ENCODE measurements at places on chromosomes 5 and 9.
A peak's percentile ranks its signal among the peaks of the same experiment; 100 is the strongest.

GRCh38 chr9:92564504-92564903, 28.7 kb upstream of the ECM2 start:
- no peak for DNase-seq

- no peak for DNase-seq
Observed at GRCh38 chr9:104675611-104676010, 18.7 kb upstream of the OR13D1 start.

DNA sequence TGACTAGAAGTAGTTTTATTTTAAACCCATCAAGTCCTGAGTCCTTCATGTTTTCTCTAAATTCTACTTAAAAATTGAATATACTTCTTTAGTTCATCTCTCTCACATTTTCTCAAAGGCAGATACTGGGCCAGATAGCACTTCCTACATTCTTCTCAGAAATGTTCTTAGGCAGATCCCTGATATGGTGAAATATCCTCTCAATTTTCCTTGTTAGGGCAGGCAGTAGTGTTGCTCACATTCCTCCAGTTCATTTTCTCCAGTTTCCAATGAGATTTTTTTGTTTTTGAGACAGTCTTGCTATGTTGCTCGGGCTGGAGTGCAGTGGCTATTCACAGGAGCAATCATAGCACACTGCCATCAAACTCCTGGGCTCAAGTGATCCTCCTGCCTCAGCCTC, 5.7 kb downstream of the GCNT1 start:
- DNase-seq, result no peak

- no peak for DNase-seq
Observed at GRCh38 chr9:104906441-104907277, 21.3 kb downstream of the ABCA1 start.

- DNase-seq, result no peak
Observed at GRCh38 chr9:128099231-128099931, 28.1 kb downstream of the PTGES2 start.

DNA sequence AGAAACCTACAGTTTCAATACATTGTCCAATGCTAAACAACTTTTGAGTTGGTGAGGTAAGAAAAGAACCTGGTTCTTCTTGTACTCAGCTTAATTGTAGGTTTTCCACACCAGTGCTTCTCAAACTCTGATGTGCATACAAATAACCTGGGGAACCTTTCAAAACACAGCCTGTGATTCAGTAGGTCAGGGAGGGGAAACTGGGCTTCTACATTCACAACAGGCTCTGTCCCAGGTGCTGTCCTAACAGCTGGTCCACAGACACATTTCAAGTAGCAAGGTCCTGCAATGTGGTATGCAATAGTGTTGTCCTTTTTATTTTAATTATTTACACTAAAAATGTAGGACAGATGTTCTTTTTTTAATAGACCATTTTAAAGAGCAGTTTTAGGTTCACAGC, 47.4 kb upstream of the SNCAIP start:
- no peak for DNase-seq

DNA sequence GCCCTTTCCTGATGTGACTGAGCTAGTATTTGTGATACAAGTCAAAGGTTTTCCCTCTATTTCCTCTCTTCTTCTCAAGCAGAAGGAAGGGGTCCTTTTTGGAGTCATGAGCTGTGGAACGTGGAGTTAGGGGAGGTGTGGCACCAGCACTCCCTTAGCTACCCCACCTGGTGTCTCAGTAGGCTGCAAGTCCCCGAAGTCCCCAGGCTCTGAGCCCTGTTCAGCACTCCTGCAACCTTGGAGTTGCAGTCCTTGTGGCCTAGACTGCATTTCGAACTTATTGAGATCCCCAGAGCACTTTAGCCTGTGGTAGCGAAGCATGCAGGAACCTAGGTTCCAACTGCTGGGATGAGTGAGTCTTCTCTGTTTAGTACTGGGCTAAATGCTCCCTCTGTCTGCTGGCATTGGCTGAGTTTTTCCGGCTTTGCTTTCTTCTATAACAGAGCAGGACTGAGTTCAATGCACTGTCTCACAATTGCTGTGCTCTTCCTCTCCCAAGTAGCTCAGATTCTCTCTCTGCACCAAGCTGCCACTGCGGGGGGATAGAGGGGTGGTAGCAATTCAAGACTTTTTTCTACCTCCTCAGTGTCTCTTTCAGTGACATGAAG, 600.7 kb upstream of the CDH9 start:
- DNase-seq, result no peak

GRCh38 chr5:59893429-59894227, at the start of gene PDE4D:
TSS of gene PDE4D (minus strand) at chr5:59893726.
- DNase-seq, result no peak

GRCh38 chr5:88824892-88825583, 57.9 kb downstream of the MEF2C start:
- no peak for DNase-seq

DNA sequence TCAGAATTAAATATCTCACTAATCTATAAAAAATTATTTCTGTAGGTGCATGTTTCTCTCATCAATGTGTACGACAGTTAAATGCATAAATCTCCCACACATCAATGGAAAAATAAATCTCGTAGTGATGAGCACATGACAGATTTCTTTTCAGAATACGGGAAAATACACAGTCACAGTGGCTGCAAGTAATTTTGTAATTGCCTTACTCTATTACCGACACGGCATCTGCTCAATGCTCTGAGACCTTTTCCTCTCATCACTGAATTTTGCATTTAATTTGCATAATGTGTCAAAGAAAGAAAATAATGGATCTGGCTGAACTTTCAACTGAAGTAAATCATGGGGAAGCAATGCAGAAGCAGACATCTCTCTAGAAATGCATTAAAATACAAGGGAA, 37.2 kb downstream of the PDE4D start:
- no peak for DNase-seq

- no peak for DNase-seq
Observed at GRCh38 chr5:21623831-21624230, 1229.3 kb downstream of the CDH12 start.

DNA sequence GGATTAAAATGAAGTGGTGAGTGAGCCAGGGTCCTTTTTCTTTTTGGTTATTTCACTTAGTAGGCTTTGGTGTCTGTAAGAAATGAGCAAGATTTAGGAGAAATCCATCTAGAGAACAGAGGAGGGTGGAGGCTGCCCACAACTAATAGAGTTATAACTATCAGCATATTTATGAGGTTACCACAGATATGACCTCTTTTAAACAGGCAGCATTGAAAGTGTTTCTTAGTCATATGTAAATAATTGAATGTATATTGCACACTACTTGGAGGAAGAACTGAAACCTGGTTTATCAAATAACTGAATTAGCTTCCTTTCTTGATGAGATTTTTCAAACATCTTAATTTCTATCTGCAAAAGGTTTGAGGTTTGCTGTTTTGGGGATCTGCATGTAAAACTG, 483.1 kb upstream of the PIK3R1 start:
- no peak for DNase-seq

GRCh38 chr5:128858995-128859394, 106.3 kb upstream of the SLC27A6 start:
- DNase-seq, result no peak

DNA sequence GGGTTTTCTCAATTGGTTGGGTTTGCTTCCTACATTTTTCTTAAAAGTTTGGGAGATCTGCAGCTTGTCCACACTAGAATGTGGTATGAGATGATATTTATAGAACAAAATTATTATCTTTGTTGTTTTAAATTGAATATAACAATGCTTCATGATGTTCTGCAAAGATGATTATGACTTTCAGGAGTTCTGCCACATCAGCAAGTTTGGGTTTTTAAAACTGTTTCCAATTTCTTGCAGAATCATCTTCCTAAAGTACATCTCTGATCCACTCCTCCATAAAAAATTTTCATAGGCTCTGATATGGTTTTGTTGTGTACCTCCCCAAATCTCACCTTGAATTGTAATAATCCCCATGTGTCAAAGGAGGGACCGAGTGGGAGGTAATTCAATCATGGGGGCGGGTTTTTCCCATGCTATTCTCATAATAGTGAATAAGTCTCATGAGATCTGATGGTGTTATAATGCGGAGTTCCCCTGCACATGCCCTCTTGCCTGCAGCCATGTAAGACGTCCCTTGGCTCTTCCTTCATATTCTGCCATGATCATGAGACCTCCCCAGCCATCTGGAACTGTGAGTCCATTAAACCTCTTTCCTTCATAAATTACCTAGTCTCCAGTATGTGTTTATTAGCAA, 119.1 kb upstream of the PTGER4 start:
- no peak for DNase-seq

DNA sequence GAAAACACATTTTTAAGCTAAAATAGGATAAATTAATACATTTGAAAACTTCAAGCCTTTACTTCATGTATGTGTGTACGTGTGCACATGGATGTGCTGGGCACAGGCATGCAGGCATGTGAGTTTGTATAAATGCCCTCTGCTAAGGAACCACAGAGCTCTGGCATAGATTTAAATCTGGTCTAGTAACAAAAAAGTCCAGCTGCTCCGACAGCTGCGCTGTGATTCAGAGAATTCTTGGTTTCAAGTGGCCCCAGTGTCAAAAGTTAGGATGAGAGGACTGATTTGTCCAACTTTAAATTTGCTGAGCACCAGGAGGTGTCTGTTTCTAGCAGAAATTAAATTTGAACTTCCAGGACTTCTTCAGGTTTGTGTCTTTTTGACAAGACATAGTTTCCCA, 203.7 kb upstream of the TUT7 start:
- DNase-seq, result no peak

DNA sequence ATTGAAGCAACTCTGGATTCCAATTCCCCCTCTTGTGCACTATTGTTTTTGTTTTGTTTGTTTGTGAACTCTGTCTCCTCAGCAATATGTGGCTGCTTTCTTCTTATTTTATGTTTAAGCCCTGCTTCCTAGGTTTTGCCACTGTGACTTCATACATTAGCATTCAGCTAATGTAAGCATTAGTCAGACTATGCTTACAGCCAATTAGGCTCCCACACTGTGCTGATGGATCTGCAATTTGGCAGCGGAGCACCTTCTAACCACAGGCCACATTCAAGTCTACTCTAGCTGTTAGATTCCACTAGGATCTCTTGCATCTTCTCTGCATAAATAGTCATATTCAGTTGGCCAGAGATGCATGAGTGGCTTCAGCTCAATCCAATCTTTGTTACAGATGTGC, 9.6 kb upstream of the BICD2 start:
- DNase-seq, result no peak

- DNase-seq, result no peak
Observed at GRCh38 chr5:75951158-75951557, 132.0 kb upstream of the SV2C start.

GRCh38 chr9:134392900-134393299, 66.6 kb downstream of the RXRA start:
- no peak for DNase-seq

DNA sequence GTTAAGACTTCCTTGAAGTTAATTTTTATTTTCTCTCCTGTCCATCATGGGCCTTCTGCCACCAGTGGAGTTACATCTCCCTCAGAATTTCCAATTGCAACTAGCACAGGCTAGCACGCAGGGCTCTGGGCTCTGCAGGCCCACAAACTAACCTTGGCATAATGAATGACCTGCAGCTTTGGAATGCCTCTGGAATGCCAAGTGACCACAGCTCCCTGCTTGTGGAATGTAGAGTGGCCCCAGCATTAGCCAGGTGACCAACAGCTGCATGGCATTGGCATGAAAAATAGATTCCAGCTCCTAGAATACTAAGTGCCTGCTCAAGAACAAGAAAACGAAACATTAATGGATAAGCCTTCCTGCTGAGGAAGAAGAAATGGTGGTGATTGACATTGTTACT, 726.1 kb downstream of the BRINP1 start:
- no peak for DNase-seq

GRCh38 chr5:172113036-172113435, 75.0 kb downstream of the STK10 start:
- peak; percentile 57 for DNase-seq

DNA sequence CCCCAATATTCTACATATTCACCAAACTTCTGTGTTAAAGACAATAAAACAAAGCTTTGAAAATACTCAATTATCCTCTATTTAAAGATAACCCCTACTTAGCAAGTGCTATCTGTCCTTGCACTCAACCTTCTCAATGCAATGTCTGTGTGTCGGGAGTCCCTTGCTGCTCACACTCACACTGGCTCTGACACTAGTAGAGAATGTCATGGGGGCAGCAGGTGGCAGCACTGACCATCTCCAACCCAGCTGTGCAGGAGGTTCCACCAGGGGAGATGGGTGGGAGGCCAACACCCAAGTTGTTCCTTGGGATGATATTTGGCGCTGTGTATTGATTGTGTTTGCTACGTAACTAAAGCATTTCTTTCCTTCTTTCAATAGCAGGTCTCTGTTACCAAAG, 59.4 kb upstream of the SIMC1 start:
- no peak for DNase-seq

GRCh38 chr9:96071815-96072124, 196.3 kb downstream of the ERCC6L2 start:
- DNase-seq, result no peak

- DNase-seq, result no peak
Observed at GRCh38 chr5:69033690-69034089, 60.1 kb upstream of the SLC30A5 start.

DNA sequence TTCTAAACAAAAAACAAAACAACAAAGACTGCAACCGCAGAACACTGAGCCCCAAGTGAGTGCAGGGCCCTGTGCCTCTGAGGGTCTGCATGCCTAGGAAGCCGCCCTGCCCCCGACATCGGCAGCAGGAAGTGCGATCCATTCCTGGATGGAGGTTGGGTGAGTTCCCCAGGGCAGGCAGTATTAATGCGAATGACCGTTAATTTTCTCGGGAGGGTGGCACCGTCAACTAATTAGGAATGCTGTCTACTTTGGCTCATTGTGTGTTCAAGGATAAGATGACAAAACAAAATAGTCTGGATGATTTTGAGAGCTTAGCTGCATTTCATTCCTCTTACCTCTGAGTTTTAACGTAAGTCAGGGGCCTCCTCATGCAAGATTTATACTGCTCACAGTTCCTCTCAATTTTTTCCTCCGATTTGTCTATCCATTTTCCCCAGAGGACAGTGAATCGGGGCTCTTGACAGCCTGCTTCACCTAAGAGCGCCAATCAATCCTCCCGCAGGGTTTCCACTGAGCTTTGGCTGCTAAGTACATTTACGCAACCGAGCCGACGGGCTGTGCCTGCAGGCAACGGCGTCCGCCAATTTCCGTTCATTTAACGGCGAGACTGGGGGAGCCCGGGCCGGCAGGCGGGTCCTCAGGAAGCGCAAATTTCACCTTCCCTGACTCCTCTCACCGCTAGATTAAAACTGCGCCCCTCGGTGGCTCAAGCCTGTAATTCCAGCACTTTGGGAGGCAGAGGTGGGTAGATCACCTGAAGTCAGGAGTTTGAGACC, 2.9 kb upstream of the NXNL2 start:
- no peak for DNase-seq

DNA sequence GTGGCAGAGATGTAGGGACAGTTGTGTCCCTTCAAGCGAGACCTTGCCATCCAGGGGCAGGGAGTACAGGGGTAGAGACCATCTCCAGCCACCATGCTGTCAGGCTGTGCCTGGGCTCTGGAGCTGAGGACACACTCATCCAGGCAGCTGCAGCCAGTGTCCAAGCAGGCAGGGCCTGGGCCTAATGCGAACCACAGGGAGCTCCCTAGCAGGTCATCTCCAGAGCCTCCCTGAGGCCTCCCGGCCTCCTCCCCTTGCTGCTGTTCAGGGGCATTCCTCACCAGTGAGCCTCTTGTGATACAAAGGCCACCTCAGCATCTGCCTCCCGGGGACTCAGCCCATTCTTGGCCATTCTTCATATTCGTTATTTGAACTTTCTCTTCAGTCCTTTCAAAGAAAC, 35.0 kb downstream of the TPPP start:
- no peak for DNase-seq

GRCh38 chr5:21862986-21863385, 990.2 kb downstream of the CDH12 start:
- no peak for DNase-seq

- no peak for DNase-seq
Observed at GRCh38 chr5:68333649-68334552, 118.3 kb downstream of the PIK3R1 start.

Data from stimulated activated CD8-positive, alpha-beta memory T cell treated with anti-CD3 and anti-CD28 coated beads, Interleukin-4, amount 100 ng/mL, for 1 hour (primary cell).